AG10803 (cell line): ENCODE measurements at places on chromosomes 7 and 10.

DNA sequence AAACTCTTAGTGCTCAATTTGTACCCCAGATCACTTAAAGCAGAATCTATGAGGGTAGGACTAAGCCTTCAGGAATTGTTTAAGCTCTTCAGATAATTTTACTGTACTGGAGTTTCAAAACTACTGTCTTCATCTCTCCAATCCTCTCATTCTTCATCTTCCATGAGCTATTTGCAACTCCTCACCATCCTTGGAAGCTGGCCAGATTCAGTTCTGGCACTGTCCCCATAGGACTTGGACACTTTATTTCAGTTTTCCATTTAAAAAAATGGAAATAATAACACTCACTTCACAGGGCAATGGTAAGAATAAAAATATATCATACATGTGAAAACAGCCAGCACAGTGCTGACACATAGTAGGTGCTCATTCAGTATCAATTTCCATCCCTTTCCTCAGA is 74.6 kb downstream of the PPP1R17 start:
- peak; percentile 25 for DNase-seq

- peak; percentile 90 for DNase-seq
Measured at GRCh38 chr10:5927306-5927705, 37.3 kb downstream of the FBH1 start.

DNA sequence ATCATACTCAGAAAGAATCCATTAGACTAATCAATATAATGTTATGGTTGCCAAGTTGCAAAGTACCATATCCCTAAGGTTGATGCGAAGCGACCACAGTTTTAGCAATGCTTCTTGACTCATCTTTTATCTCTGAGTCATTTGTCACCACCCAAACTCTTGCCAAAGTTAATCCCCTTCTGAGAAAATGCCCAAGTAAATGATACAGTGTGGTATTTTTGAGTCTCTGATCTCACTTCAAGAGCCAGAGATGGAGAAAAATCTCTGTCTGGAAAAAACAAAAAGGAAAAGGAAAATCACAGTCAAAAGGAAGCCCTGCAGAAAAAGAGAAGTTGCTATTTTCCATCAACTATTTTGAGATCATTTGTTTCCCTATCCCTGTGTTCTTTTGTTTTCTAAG is 26.7 kb upstream of the OTUD1 start:
- peak; percentile 31 for DNase-seq

DNA sequence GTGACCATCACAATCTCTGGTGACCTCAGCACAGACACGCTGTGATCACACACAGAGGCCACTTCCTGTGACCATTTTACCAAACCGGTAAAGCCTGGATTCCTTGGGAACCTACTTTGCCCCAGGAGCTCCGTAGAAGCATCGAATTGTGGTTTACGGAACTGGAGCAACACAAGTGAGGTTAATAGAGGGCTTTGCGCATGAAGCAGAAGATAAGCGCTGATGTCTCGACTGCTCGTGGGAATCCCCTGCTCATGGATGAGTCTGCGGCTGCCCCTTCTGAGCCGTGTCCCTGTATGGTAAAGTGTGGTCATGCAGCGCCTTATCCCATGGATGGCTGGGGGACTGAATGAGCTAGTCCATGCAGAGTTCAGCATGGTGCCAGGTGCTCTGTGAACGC is 53.6 kb downstream of the VIPR2 start:
- no peak for DNase-seq

GRCh38 chr10:31399631-31400030 is 80.6 kb downstream of the ZEB1 start:
- peak; percentile 27 for DNase-seq

DNA sequence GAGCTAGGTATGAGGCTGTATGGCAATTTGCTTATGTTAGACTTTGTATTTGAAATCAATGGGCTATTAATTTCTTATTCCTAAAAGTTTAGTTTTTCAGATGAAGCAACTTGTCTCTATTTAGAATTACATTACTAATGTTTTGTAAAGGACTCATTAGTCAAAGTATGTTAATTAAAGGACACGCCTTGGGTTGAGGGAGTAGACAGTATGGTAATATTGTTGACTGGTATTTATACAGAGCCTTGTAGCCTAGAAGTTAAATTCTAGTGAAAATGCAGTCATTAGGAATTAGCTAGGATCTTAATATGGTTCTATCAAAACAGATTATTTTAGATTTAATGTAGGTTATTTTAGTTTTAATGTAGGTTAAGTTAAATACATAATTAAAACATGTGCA is 6.2 kb downstream of the CDK14 start:
- no peak for DNase-seq

DNA sequence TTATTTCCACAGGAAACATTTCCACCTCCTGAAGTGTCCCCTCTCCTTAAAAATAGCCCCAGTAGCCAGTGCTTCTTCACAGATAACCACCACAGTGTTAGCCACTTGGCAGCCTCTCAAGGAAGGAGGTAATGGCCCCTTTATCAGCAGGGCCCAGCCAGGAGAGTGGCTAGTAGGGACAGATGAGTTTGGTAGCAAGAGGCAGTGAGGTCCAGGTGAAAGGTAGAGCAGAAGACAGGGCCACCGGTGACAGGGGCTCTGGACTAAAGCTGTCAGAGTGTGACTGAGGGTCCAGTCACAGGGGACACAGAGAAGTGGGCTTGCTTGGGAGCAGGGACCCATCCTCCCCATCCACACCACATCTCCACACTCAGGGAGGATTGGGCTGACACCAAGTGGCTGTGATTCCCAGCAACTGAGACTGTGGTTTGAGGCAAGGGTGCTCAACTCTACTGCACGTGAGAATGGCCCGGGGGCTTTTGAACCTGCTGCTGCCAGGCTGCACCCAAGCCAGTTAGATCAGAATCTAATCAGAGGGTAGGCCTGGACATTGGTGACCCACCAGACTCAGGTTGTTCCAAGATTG is 52.2 kb downstream of the C10orf120 start:
- no peak for DNase-seq

- DNase-seq, result no peak
Measured at GRCh38 chr10:128867210-128867609, 599.8 kb upstream of the MGMT start.

- peak; percentile 71 for DNase-seq
Measured at GRCh38 chr10:101441541-101442455, 87.8 kb downstream of the BTRC start.

- DNase-seq, result no peak
Measured at GRCh38 chr7:151291206-151291605, 42.7 kb upstream of the SMARCD3 start.

DNA sequence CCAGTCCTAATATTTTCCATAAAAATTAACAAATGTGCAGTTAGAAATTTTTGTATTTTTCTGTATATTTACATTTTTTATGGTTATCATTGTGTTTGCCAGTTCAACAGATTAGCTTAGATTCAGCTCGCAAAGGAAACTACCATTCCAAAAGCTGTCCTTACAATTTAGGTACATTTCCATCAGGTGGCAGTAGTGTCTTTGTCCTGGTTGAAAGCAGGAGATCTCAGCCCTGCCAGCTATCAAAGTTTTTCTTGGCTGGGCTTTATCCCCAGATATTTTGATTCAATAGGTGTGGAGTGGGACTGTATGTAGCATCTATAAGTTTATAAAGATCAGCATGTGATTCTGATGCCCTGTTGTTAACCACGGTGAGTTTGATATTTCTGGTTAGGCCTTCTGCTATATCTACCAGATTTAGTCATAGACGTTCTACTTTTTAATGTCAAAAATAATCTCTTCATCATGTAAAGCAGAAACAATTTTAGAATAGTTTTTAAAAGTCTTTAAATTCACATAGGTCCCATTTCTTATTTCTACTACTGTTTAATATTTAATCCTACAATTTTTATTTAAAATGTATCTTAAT is 15.5 kb upstream of the ICA1 start:
- no peak for DNase-seq

DNA sequence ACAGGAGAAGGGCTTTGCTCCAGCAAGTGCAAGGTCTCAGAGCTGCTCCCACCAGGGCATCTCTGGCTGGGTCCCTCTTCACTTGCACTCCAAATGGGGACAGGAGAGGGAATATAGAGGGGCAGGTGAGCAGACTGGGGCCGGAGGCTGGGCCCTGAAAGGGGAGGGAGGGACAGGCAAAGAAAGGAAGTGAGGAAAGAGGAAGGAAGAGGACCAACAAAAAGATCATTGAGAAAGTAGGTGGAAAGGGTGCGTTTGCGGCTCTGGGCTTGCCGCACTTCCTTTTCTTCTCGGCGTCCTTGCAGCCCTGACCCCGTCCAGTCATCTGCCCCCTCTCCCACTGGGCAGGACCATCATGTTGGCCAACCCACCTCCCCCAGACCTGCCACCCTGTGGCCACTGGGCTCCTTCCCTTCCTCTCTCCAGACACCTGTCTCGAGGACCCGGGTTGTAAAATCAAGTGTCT is 14.0 kb downstream of the ITPRIP start:
- no peak for DNase-seq
